Vagina (tissue), 2 donors: ENCODE measurements at places on chromosomes 13 and 19.

DNA sequence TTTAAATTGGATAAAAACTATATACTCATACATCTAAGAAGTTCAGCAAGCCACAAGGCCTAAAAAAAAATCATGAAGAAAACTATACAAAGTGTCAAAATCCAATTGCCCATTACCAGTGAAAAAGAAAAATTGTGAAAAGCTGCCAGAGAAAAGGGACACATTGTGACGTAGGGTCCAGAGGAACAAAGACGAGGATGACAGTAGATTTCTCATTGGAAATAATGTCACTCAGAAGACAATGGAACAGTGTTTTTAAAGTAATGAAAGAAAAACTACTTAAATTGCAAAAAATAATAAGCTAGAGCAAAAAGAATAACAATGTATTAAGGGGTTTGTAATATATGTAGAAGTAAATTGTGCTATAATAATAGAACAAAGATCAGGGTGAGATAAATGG lies 195.2 kb downstream of the EFNB2 start:
- no peaks in the 10 kb centered on the region for H3K27me3 ChIP-seq
- H3K4me1 ChIP-seq: no peaks in the 10 kb centered on the region
- no peak for DNase-seq
- no peaks in the 10 kb centered on the region for H3K36me3 ChIP-seq

- no peak for DNase-seq
- H3K27me3 ChIP-seq: no peaks in the 10 kb centered on the region
- no peaks in the 10 kb centered on the region for H3K36me3 ChIP-seq
- no peak overlapping the region for H3K4me3 ChIP-seq
- H3K4me1 ChIP-seq: peaks cover 8% of the 10 kb centered on the region
- H3K27ac ChIP-seq: no peak overlapping the region
Observed at GRCh38 chr13:46801858-46802257, 4.9 kb upstream of the ESD start.

DNA sequence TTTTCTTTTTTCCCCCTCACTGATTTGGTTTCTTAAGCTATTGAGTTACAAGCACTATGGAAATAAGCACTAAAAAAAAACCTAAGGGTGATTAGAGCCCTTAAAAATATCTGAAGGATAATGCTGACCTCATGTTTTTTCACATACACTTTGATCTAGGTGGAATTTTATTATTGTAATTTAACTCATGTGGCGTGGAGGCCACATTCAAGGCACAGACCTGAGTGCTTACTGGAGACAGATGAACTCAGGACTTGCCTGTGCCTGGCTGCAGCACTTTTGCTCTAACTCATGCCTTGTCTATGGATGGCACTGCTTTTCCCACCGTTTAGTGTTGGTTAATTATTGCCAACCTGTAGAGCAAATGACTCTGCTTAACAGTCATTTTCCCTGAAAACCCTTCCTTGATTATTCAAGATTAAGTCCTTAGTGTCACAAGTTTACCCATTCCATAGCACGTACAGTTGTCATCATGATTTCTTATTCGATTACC lies 541.4 kb downstream of the GPC6 start:
- no peaks in the 10 kb centered on the region for H3K27me3 ChIP-seq
- H3K4me1 ChIP-seq: no peaks in the 10 kb centered on the region
- H3K4me3 ChIP-seq: no peak overlapping the region
- no peak for DNase-seq

DNA sequence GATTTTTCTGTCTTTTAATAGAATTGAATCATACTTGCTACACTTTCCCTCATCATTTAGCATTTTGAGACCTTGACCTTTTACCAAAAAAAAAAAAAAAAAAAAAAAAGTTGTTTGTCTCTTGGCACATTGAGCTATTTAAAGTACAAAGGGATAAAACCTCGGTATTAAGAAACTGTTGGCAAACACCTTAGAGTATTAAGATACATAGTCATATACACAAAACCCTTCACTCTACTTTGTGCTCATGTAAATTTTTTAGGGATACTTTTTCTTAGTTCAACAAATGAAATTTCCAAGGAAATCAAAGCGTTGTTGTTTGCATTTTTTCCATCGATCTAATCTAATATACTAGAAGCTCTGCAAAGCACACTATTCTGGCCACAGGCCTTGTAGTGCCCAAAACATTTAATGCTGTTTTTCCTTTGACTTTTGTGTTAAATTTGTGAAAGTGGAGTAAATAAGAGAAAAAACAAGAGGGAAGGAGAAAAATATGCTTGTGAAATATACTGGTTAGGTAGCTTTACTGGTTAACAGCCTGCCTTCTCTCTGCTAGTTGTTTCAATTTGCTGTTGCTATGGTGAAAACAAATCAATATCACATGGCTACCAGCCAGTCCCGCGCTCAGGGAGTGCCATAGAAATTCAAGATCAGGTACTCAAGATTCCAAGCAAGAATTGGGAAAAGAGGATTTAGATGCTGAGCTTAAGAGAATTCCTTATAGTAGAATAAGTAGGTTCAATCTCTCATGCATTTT lies 2.6 kb downstream of the MBNL2 start:
- no peak for DNase-seq
- H3K4me3 ChIP-seq: peak overlapping the region; percentile 68
- peaks cover 65% of the 10 kb centered on the region for H3K4me1 ChIP-seq
- peak overlapping the region; percentile 95 for H3K27ac ChIP-seq

GRCh38 chr13:83992566-83993358 lies 110.5 kb upstream of the SLITRK1 start:
- H3K27me3 ChIP-seq: no peaks in the 10 kb centered on the region
- H3K4me3 ChIP-seq: no peak overlapping the region
- H3K4me1 ChIP-seq: no peaks in the 10 kb centered on the region
- DNase-seq: no peak

- H3K27me3 ChIP-seq: no peaks in the 10 kb centered on the region
- no peak overlapping the region for H3K4me3 ChIP-seq
- H3K27ac ChIP-seq: no peak overlapping the region
Observed at GRCh38 chr13:43383498-43384165, 360.2 kb downstream of the DNAJC15 start.

- no peaks in the 10 kb centered on the region for H3K27me3 ChIP-seq
- H3K4me1 ChIP-seq: no peaks in the 10 kb centered on the region
- no peak overlapping the region for H3K4me3 ChIP-seq
- DNase-seq: no peak
- H3K36me3 ChIP-seq: no peaks in the 10 kb centered on the region
Observed at GRCh38 chr13:103349211-103349980, 283.2 kb upstream of the SLC10A2 start.

DNA sequence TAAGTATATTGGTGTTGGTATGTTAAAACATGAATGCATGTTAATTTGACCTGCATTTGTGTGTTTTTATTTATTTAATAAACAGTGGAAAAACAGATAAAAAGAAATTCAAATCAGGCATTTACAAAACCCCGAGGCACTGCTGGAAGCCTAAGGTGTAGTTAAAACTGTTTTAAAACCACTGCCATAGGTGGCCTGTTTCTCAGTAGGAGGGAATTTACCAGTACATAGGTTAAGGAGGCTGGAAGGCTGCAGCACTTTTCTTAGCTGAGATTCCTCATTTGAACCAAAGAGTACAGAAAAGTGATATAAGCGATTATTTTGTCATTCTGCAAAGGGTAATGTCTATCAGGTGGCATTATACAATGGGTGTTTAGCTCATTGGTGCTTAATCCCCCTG lies 99.6 kb downstream of the PAN3 start:
- no peak overlapping the region for H3K4me3 ChIP-seq
- no peak overlapping the region for H3K27ac ChIP-seq
- DNase-seq: no peak

DNA sequence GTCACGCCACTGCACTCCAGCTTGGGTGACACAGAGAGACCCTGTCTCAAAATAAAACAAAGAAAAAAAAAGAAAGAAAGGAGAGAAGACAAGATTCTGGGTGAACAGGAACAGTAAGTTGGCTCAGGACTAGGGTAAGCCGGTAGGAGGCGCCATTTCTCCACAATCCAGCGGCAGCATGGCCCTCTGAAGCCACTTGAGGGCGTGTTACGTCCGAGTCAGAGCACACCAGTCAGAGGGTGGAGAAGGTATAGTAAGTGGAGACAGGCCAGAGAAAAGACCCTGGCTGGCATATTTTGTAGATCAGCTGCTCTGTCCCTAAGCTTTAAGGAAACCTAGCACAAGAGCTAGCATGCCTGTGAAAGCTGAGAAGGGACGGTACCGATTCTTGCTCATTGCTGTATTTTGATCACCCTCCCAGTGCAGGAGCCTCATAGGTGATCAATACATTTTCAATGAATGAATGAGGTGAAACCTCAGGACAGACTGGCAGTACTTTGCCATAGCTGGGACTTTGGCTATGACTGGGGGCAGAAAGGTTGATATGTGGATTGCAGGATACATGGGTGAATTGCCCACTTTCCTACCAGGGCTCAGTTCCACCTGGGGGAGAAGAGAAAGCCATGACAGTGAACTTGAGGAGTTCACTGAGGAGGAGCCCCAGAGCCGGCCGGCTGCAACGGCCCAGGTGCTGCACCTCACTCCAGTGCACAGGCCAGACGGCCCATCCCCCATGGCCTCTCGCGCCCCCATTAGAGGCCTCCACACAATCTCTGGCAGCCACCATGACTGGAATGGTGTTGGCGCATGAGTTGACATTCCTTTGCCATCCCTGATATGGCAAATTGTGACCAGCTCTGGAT lies 23.5 kb downstream of the POU2F2 start:
- no peaks in the 10 kb centered on the region for H3K27me3 ChIP-seq
- no peaks in the 10 kb centered on the region for H3K36me3 ChIP-seq
- H3K4me1 ChIP-seq: peaks cover 3% of the 10 kb centered on the region
- no peak overlapping the region for H3K4me3 ChIP-seq
- H3K27ac ChIP-seq: no peak overlapping the region
- no peak for DNase-seq

- H3K4me1 ChIP-seq: no peaks in the 10 kb centered on the region
- no peak overlapping the region for H3K27ac ChIP-seq
- no peaks in the 10 kb centered on the region for H3K36me3 ChIP-seq
Observed at GRCh38 chr13:49044836-49045235, 69.1 kb downstream of the FNDC3A start.

- no peaks in the 10 kb centered on the region for H3K36me3 ChIP-seq
- no peak for DNase-seq
- H3K4me3 ChIP-seq: no peak overlapping the region
Observed at GRCh38 chr13:75978818-75979217, 342.7 kb downstream of the LMO7 start.

GRCh38 chr19:3253270-3253669 lies 28.8 kb downstream of the CELF5 start:
- H3K4me1 ChIP-seq: no peaks in the 10 kb centered on the region
- no peak overlapping the region for H3K27ac ChIP-seq

GRCh38 chr13:105502193-105502592 lies 1033.3 kb downstream of the EFNB2 start:
- no peaks in the 10 kb centered on the region for H3K27me3 ChIP-seq
- no peak overlapping the region for H3K27ac ChIP-seq
- no peaks in the 10 kb centered on the region for H3K36me3 ChIP-seq
- H3K4me3 ChIP-seq: no peak overlapping the region
- no peaks in the 10 kb centered on the region for H3K4me1 ChIP-seq
- no peak for DNase-seq

- H3K27ac ChIP-seq: no peak overlapping the region
- no peak overlapping the region for H3K4me3 ChIP-seq
- no peaks in the 10 kb centered on the region for H3K36me3 ChIP-seq
- H3K4me1 ChIP-seq: peaks cover 17% of the 10 kb centered on the region
- H3K27me3 ChIP-seq: no peaks in the 10 kb centered on the region
- DNase-seq: no peak
Observed at GRCh38 chr19:5890099-5890498, 13.5 kb downstream of the NDUFA11 start.

GRCh38 chr19:18390065-18390907 lies 4.3 kb downstream of the GDF15 start:
- H3K27ac ChIP-seq: no peak overlapping the region
- H3K36me3 ChIP-seq: no peaks in the 10 kb centered on the region
- DNase-seq: no peak
- H3K27me3 ChIP-seq: no peaks in the 10 kb centered on the region
- peaks cover 22% of the 10 kb centered on the region for H3K4me1 ChIP-seq
- no peak overlapping the region for H3K4me3 ChIP-seq

DNA sequence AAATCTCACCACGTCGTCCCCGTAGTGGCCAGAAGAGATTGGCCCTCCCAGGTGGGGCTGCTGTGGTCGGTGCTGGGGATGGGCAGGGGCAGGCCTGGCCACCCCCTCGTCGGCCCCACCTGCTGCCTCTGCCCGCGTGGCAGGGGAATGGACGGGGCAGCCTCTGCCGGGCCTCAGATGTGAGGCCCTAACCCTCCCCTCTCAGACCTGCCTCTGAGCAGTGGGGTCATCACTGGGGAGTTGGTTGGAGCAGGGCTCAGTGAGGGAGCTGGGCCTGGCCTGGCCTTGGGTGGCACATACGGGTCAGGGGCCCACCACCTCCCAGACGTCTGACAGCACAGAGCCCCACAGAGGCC lies 41.5 kb downstream of the MCF2L start:
- peaks cover 23% of the 10 kb centered on the region for H3K4me1 ChIP-seq
- no peak for DNase-seq
- H3K36me3 ChIP-seq: no peaks in the 10 kb centered on the region
- no peaks in the 10 kb centered on the region for H3K27me3 ChIP-seq
- no peak overlapping the region for H3K4me3 ChIP-seq
- H3K27ac ChIP-seq: no peak overlapping the region

- H3K27me3 ChIP-seq: no peaks in the 10 kb centered on the region
- peak overlapping the region; percentile 68 for H3K27ac ChIP-seq
- H3K4me1 ChIP-seq: peaks cover 32% of the 10 kb centered on the region
- DNase-seq: no peak
- no peaks in the 10 kb centered on the region for H3K36me3 ChIP-seq
Observed at GRCh38 chr19:35040826-35041547, 534 bp upstream of the HPN start.

- no peaks in the 10 kb centered on the region for H3K27me3 ChIP-seq
- no peaks in the 10 kb centered on the region for H3K36me3 ChIP-seq
- DNase-seq: peak; percentile 70
Observed at GRCh38 chr13:51912511-51913225, 50.9 kb downstream of the CCDC70 start.

- no peak overlapping the region for H3K27ac ChIP-seq
- H3K4me1 ChIP-seq: no peaks in the 10 kb centered on the region
- no peaks in the 10 kb centered on the region for H3K27me3 ChIP-seq
- no peak for DNase-seq
- H3K36me3 ChIP-seq: no peaks in the 10 kb centered on the region
Observed at GRCh38 chr19:7113233-7113632, 43.7 kb downstream of the ZNF557 start.

DNA sequence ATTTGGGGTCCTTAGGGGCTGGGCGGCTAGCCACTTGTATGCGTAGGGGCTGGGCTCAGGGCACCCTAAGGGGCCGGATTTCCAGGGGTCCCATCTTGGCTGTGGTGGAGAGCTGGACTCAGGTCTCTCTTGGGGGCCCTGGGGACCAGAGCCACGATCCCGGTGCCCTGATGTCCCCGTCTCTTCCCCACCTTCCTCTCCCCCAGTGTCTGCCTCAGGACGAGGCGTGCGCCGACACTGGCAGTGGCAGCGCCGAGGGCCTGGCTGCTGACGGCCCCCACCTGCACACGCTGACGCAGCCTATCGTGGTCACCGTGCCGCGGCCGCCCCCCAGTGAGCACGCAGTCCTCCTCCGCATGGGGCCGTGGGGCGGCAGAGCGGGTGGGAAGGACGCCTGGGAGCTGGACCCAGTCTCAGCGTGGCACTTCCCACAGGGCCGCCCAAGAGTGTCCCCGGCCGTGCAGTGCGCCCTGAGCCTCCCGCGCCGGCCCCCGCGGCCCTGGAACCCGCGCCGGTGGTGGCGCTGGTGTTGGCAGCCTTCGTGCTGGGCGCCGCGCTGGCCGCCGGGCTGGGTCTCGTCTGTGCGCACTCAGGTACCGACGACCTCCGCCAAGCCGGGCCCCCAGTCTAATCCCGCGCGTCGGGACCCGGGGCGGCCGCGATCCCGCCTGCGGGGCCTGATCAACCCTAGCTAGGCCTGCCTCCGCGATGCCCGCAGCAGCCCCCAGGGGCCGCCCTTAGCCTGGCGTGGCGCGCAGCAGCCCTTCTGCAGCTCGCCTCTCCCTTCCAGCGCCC lies 2.7 kb upstream of the SNAPC2 start:
- peaks cover 22% of the 10 kb centered on the region for H3K36me3 ChIP-seq
- no peak for DNase-seq
- H3K27ac ChIP-seq: peak overlapping the region; percentile 63
- H3K4me1 ChIP-seq: peaks cover 62% of the 10 kb centered on the region
- H3K27me3 ChIP-seq: no peaks in the 10 kb centered on the region
- peak overlapping the region; percentile 41 for H3K4me3 ChIP-seq
